ENCODE measurements at places on chromosomes 3 and 15. TPM values are rescaled to one million over a fixed set of nuclear protein-coding genes. Genes with fewer than 3 reads are reported as not detected.

- no peak overlapping the region for H3K27ac ChIP-seq
- no peak overlapping the region for H3K4me3 ChIP-seq
- H3K4me1 ChIP-seq: no peaks in the 10 kb centered on the region
These were observed 57.9 kb upstream of the DPH6 start for GRCh38 chr15:35603856-35604255.

- no peaks in the 10 kb centered on the region for H3K36me3 ChIP-seq
- H3K4me1 ChIP-seq: peaks cover 1% of the 10 kb centered on the region
- DNase-seq: no peak
- peaks cover 40% of the 10 kb centered on the region for H3K27me3 ChIP-seq
These were observed 48.4 kb downstream of the MOBP start for GRCh38 chr3:39515681-39516441.

- H3K4me1 ChIP-seq: no peaks in the 10 kb centered on the region
- no peak for DNase-seq
- H3K27me3 ChIP-seq: no peaks in the 10 kb centered on the region
- no peak overlapping the region for H3K4me3 ChIP-seq
- H3K27ac ChIP-seq: no peak overlapping the region
- H3K36me3 ChIP-seq: no peaks in the 10 kb centered on the region
These were observed 14.9 kb downstream of the ITGA11 start for GRCh38 chr15:68417051-68417450.

GRCh38 chr3:142904639-142905436 is 16.0 kb upstream of the PCOLCE2 start:
- H3K36me3 ChIP-seq: no peaks in the 10 kb centered on the region
- no peak overlapping the region for H3K27ac ChIP-seq
- peaks cover 4% of the 10 kb centered on the region for H3K4me1 ChIP-seq
- no peak overlapping the region for H3K4me3 ChIP-seq

DNA sequence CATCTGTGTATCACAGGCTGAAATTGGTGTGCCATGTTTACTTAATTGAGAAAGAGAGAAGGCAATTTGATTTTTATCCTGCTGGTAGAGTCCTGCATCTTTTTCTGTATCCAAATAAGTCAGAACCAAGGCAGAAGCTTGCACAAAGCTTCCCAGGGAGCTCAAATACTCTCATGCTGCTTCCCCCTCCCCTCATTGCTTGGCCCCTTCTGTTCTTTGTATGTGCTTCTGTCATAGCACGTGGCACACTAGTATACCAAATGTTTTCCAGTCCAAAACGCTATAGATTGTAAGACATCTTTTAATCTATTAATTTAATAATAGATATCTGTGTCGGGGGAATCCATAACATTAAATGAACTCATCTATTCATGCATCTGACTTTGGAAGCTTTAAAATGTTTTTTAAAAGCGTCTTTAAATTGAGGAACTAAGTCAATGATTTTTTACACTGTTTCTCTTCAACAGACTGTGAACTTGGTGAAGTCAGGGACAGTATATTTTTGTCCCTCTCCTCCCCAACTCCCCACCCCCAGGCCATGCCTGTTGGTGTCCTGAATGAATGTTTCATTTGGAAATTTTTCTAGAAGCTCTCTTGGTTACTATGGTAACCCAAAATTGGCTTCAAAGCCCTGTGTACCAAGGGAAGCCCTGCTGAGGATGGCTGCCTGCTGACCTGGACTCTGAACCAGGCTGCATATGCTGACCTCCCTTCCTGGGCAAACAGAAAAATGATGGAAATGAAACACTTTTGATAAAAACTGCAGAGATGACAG is 26.2 kb upstream of the SLC35G2 start:
- DNase-seq: no peak
- H3K4me3 ChIP-seq: no peak overlapping the region
- H3K27ac ChIP-seq: no peak overlapping the region
- H3K36me3 ChIP-seq: no peaks in the 10 kb centered on the region
- peaks cover 20% of the 10 kb centered on the region for H3K27me3 ChIP-seq
- no peaks in the 10 kb centered on the region for H3K4me1 ChIP-seq

- no peaks in the 10 kb centered on the region for H3K4me1 ChIP-seq
- no peak overlapping the region for H3K4me3 ChIP-seq
- no peaks in the 10 kb centered on the region for H3K36me3 ChIP-seq
These were observed 887.2 kb downstream of the NAALADL2 start for GRCh38 chr3:175746308-175746707.

DNA sequence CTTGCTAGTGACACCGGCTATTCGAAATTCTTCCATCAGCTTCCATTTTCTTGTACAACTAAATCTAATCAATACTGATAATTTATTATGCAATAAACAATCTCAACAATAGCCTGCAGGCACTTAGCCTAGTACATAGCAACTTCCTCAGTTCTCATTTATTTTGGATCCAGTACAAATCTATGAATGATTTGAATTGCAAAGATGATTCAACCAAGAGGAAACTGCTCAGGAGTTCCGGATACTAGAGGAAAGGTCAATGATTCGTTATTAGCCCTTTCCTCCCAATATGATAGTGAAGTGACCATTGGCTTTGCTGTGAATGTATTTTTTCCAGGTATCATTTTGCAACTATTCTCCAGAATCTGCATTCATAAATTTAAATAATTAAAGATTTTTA is 827.0 kb downstream of the CADM2 start:
- no peaks in the 10 kb centered on the region for H3K4me1 ChIP-seq
- no peaks in the 10 kb centered on the region for H3K36me3 ChIP-seq
- H3K4me3 ChIP-seq: no peak overlapping the region
- DNase-seq: no peak
- no peak overlapping the region for H3K27ac ChIP-seq
- H3K27me3 ChIP-seq: no peaks in the 10 kb centered on the region

The GCNT3 gene
- not detected for total RNA-seq

The SKOR1 gene
- total RNA-seq: 0.23 TPM
